Stimulated activated CD4-positive, alpha-beta T cell treated with anti-CD3 and anti-CD28 coated beads, Interleukin-12 subunit alpha, Interleukin-12 subunit beta, amount 100 ng/mL, for 48 hours (primary cell): ENCODE measurements at places on chromosomes 12 and 14.

GRCh38 chr12:76790564-76791552 is 26.9 kb downstream of the ZDHHC17 start:
- DNase-seq = no peak

DNA sequence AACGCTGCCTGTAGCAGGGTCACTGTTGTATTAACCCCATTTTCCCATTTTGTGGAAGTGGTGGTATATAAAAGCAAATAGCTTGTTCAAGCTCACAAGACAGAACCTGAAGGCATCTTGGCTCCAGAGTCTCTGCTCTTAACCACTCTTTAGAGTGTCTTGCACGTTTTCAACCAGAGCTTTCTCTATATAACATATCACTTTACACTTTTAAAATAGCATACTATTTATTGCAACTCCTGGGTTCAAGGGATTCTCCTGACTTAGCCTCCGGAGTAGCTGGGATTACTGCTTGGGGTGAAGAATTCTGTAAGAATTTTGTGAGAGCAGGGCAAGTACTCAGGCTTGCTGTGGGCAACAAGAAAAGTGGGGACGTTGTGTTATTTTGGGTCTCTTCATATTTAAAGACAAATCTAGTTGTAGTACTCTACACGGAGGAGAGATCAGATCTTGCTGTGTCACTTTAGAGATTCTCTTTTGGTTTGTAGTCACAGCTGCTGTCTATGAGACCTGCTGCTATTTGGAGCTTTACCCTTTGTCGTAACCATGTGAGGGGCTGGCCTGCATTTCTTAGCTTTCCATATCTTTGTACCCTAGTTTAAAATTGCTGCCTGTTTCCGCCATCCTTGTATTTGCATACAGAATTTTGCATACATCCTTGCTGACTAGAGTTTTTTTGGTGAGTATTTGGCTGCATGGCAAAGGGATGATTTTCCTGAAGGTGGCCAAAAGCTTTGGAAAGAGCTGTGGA is 40.7 kb downstream of the WDR20 start:
- DNase-seq = no peak

- no peak for DNase-seq
Measured at GRCh38 chr14:87034680-87035079, 958.3 kb downstream of the GALC start.

GRCh38 chr12:94495445-94496115 is 35.9 kb upstream of the CEP83 start:
- no peak for DNase-seq

DNA sequence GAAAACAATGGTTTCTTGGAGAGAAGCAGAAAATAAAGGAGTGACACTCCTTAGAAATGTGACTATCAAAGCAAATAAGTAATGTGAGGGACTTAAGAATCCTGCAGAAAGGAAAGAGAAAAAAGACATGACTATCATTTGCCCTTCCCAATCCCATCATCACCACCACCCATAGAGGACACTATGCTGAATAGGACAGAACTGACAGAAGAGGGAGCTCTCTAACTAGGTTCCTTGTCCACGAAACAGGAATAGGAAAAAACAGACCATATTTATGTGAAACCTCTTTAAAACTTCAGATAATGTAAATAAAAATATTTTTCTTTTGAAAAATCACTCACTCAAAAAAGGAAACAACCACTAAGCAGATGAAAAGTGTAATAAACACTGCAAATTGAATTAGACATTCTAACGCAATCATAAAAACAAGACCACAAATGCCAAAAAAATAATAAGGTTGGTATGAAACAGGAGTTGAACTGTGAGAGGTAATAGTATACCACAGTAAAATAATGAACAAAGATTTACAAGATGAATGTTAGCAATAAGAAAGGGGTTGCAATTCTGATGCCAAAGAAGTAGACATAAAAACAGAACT is 24.1 kb downstream of the KLRD1 start:
- DNase-seq = no peak

DNA sequence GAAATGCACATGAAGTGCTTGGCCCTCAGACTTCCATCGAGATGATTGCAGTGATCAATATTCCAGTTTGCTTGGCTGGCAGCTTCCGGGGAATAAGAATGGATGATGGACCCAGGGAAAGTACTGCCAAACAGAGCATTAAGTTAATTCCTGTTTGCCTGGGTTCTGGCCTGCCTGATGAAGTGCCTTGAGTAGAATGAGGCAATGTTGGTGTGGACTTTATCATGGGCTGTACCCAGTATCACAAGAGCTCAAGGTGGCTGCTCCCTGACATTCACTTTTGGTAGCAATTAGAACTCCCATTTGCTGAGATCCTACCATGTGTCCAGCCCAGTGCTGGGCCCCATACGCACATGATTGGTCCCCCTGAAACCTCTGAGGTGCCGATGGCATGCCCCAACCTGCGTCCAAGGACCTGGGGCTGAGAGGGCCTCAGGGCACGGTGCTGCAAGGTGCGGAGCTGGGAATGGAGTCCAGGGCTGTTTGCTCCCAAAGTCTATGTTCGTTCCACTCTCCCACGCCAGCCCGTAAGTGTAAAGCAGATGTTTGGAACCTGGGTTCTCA is 80.7 kb downstream of the SLC25A47 start:
- no peak for DNase-seq
